Ureter (tissue), 1 donor: ENCODE measurements at places on chromosomes 13 and 19. TPM values are rescaled to one million over a fixed set of nuclear protein-coding genes. Genes with fewer than 3 reads are reported as not detected.

DNA sequence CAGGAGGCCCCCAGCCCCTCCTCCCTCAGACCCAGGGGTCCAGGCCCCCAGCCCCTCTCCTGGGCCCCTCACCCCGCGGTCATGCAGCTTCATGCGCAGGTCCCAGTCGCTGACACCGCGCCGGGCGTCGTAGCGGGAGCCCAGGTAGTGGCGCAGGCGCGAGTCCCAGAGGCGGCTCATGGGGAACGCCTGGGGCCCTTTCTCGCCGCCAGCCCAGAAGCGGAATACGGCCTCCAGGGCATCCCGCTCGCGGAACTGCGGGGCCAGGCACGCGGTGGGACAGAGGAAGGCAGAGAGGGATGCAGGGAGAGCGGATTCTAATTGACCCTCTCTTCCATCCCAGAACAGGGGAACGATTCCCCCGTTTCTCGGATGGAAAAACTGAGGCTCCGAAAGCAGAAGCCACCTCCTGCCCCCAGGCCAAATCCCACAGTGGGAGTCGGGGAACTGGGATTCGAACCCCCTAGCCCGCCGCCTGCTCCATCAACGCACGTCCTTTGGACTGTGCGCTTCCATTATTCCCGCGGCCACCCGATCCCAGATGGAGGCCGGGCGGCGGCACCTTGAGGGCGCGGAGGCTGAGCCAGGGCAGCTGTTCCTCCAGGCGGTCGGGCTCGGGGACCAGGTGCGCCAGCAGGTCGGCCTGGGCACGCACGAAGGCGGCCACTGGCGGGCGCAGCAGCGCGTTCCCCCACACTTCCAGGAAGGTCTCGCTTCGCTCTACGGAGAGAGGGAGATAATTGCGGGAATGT is 4.2 kb upstream of the TNNI3 start:
- DNase-seq, result no peak

- DNase-seq, result peak; percentile 61
Observed at GRCh38 chr19:51367255-51367564, 1.0 kb upstream of the ETFB start.

DNA sequence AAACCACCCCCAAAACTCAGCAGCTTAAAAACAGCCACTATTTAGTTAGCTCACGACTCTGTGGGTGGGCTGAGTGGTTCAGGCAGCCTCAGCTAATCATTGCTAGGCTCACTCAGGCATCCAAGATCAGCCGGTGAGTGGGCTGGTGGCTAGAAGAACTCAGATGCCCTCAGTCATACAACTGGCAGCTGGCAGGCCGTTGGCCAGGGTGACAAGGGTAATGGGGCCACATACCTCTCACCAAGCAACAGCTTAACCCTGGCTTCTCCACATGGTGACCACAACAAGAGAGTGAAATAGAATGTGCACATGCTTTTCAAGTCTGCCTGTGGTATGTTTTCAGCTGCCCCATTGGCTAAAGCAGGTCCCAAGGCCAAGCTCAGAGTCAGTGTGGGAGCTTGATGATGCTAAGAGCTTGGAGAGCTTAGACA is 435.4 kb upstream of the TSHZ3 start:
- DNase-seq, result no peak

GRCh38 chr19:16847430-16847829 is 18.2 kb downstream of the SIN3B start:
- no peak for DNase-seq

DNA sequence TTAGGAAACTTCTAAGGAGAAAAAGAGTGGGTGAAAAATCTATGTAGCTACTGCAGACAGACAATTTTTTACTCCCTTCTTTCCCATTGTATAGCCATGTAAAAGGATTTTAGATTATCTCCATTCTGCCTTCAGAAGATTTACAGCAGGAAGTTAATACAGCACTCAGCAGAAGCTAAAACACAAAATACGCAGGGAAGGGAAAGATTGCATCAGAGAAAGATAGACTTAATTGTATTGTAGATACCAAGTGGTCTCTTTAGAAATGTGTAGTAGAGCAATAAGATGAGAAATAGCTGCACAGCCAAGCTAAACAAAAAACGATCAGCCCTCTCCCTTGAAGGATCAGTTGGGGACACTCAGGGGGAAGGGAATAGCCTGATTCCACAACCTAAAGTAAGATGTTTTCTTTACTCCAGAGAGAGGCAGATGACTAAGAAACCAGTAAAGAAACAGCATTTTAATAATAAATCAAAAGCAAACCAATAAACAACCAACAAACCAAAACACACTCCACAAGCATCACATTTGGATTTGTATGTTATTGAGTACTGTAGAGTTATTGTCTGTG is 236.7 kb upstream of the SLITRK1 start:
- no peak for DNase-seq

DNA sequence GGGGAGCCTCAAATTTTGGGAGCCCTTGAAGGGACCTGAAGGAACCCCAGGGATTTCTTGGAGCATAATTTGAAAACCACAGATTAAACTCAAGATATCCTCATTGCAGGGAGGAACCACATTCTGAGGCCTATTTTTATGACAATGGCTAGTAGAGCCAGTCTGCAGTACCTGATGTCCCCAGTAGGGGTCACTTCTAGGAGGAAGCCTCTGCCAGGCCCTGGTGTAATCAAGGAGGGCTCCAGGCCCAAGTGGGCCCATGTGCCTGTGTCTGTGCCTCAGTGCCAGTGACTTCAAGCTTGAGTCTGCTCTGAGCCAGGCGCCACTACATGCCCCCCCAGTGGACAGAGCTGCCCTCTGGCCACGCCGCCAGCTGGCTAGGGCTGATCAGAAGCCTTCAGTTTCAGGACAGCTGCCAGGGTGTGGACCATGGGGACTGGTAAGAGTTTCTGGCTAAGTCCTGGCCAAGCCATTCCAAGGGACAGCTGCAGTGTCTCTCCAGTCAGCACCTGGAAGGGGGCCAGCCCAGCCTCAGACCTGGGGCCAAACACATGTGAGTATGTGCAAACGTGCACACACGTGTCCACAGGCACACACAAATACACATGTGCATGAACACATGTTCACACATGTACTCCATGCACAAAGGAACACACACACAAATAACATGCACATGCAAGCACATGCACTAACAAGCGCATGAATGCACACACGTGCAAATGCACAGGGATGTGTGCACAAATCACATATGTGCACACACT is 20.5 kb upstream of the SLC7A10 start:
- no peak for DNase-seq

SELENOV gene
- not detected for total RNA-seq

- peak; percentile 84 for DNase-seq
Observed at GRCh38 chr19:35879770-35880317, 11.5 kb downstream of the APLP1 start.
